ENCODE measurements at places on chromosomes 4 and X.

- DNase-seq: no peak
These were observed 8.1 kb upstream of the LINC00632 start for GRCh38 chrX:140701480-140701879.

- no peak for DNase-seq
These were observed 24.2 kb downstream of the GPRIN3 start for GRCh38 chr4:89283226-89284009.

GRCh38 chrX:41303013-41303412 lies 30.9 kb upstream of the DDX3X start:
- DNase-seq: no peak

- no peak for DNase-seq
These were observed 916.7 kb downstream of the TECRL start for GRCh38 chr4:63492515-63492914.
